ENCODE measurements at places on chromosomes 4 and X.

GRCh38 chr4:56465599-56466295, 1.7 kb upstream of the SRP72 start:
- no peak for DNase-seq

GRCh38 chrX:1659664-1660461, 45.0 kb downstream of the ASMT start:
- DNase-seq = no peak

GRCh38 chr4:3238721-3239120, 10.2 kb upstream of the MSANTD1 start:
- no peak for DNase-seq

GRCh38 chr4:153222707-153223426, 18.6 kb downstream of the TRIM2 start:
- DNase-seq = peak; percentile 59

DNA sequence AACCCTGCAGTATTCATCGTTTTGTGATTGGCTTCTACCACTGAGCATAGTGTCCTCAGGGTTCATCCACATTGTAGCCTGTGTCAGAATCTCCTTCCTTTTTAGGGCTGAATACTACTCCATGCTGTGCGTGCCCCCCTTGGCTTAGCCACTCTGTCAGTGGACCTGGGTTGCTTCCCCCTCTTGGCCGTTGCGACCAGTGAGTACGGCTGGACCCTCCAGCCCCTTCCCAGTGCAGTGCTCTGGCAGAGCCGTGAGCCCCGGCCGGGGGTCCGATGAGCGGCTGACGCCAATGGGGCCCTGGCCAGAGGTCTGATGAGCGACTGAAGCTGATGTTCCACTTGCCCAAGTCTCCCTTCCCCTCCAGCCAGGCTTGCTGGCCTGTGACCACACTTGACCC, 6.9 kb downstream of the BLOC1S4 start:
- DNase-seq = no peak

DNA sequence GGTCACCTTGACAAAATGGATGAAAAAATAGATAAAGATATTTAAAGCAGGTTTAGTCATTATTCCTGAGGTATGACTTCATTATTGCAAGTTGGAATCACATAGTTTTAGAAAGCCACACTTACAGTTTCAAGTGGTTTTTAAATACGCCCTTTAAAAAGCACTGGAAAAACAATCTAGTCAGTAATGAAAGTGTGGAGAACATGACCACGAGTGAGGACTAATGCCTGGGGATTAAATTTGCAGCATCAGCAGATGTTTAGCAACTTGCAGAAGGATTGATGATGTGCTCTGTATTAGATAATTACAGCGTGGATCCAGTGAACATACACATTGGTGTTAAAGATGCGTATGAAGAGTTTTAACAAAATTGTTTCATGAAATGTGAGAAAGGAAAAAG, 5.9 kb downstream of the SPARCL1 start:
- no peak for DNase-seq

GRCh38 chrX:40175511-40176350, 78.0 kb upstream of the BCOR start:
- DNase-seq = no peak

GRCh38 chrX:68714856-68715255, 67.4 kb downstream of the STARD8 start:
- DNase-seq = no peak

DNA sequence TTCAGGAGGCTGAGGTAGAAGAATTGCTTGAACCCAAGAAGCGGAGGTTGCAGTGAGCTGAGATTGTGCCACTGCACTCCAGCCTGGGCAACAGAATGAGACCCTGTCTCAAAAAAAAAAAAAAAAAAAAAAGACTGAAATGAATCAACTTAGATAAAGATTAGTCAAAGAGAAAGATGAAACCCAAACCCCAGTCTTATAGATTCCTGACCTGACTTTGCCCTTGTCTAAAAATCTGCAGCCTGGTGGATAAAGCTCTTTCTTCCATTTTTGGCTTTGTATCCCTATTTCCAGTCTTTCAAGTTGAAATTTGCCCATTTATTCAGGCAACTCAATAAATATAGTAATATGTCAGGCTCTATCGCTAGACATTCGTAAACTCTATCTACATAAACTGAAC, 39.3 kb upstream of the SPINK2 start:
- no peak for DNase-seq

- no peak for DNase-seq
These were observed 34.5 kb upstream of the MAP3K15 start for GRCh38 chrX:19549838-19550237.

DNA sequence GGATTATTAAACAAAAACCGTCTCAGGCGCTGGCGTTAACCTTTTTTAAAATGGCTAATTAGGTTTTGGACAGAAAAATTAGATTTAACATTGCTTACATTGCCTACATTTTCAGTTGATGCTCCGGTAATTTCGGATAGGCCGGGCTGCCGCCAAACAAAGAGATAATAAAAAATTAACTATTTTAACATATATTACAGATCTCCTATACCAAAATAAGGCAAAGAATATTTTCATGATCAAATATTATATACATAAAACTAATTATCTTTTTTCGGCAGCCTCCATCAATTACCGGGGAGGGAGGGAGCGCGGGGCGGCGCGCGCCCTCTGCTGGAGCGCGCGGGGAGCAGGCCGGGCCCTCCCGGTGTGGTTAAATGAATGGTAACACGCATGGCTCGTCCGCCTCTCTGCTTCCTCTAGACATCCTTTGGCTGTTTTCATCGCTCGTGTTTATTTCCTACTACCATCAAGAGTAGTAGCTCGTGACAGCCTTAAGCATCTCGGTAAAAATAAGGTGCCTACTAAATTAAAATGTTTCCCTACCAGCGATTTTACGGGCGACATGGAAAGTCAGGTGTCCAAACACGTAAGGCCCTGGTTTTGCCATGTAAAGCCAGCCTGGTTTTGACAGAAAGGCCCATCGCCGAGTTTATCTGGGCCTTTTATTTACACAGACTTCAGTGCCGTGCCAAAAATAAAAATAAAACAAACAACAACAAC, 52.4 kb upstream of the TMEM33 start:
- DNase-seq = peak; percentile 76

DNA sequence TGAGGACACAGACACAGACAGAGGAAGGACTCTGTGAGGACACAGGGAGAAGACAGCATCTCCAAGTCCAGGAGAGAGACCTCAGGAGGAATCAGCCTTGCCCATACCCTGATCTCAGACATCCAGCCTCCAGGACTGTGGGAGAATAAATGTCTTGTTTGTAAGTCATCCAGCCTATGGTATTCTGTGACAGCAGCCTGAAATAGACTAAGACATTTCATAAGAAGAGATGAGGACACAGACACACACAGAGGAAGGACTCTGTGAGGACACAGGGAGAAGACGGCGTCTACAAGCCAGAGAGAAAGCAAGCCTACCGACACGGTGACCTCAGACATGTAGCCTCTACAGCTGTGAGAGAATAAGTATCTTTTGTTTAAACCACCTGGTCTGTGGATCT, 112.1 kb downstream of the DHRSX start:
- DNase-seq = no peak

GRCh38 chr4:15130441-15130840, 128.2 kb downstream of the CPEB2 start:
- DNase-seq = peak; percentile 24

DNA sequence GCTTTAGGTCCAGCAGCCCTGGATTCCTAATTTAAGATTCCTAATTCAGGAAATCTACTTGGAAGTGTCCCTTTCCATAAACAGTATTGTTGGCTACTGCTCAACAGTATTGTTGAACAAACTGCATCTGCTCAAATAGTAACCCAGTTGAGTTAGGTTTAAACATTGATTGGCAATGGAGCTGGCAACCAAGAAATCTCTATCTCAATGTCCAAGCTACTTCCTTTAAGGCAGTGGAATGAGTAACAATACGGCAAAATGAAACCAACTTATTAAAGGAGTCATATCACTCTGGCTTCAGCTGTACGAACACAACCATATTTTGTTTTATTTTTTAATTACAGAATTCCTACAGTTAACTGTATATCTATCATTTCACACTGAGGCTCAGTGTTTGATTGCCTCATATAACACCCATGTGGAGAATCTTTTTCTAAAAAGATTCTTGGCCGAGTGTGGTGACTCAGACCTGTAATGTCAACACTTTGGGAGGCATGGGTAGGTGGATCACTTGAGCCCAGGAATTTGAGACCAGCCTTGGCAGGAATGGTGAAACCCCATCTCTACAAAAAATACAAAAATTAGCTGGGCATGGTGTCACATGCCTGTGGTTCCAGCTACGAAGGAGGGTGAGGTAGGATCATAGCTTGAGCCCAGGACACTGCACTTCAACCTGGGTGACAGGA, 71.7 kb upstream of the IL13RA1 start:
- no peak for DNase-seq

DNA sequence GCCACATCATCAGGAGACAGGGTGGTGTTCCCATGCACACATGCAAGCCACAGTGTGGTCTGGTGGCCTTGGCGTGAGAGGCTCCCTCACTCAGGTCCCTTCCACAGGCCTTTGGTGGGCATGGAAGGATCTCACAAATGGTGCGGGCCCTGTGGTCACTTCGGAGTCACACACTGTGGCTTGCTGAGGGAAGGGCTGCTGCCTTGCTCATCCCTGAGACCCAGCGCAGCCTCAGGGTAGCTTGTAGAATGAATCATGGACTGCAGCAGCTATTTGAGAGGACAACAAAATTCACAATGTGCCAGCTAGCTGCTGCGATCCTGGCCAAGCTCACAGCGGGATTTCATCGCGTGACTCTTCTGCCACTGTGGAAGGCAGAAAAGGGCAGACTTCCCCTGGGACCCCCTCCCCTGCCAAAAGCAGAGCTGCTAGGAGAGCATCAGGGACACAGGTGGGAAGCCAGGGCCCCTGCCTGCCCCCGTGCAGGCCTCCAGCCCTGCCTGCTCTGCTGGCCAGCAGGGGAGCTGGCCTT, 106.4 kb downstream of the ABLIM2 start:
- no peak for DNase-seq

DNA sequence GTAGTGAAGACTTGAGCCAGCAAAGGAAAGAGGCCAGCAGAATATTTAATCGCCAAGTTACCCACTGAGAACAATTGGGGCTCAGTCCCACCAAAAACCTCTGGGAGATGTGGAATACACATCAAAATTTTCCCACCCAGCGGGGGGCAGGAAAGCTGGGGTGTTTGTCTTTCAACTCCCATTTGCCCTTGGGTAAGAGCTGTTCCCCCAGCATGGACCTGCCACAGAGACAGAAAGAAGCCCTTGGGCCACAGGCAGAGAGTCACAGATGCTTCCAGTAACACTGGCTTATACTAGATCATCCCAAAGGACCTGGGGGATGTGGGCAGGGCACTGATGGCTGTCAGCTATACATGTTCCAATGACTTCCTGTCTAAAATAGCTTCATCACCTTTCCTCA, 18.9 kb upstream of the FBXW7 start:
- no peak for DNase-seq

DNA sequence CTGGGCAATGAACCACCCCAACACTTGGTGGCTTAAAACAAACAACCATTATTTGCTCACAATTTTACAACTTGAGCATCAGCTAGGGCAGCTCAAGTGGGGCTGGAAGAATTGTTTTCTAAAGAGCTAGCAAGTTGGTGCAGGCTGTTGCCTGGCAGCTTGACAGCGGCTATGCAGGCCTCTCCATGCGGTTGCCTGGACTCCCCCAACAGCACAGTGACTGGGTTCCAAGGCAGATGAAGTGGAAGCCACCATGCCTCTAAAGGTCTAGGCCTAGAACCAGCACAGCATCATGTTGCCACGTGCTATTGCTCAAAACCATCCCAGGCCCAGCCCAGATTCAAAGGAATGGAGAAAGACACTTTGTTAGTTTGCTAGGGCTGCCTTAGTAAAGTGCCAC, 114.8 kb downstream of the BCOR start:
- no peak for DNase-seq

DNA sequence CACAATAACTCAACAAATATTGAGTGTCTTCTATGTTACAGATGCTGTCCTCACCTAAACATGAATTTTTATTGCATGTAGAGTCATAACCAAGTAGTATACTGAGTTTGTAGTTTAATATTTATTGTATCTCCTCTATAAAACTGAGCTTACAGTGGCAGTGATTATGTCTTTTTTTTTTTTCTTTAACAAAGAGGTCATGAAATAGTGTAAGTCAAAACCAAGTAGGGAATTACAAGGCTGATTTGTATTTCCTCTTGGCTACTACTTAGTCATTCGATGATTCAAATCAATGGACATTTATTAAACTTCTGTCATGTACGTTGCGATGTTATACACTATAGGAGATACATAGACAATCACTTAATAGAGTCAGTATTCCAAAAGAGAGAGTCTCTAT, 48.4 kb downstream of the IL15 start:
- DNase-seq = no peak

GRCh38 chrX:139936259-139936658, 3.4 kb upstream of the ATP11C start:
- DNase-seq = no peak

- no peak for DNase-seq
These were observed 45.9 kb upstream of the PGM2 start for GRCh38 chr4:37780444-37781130.

DNA sequence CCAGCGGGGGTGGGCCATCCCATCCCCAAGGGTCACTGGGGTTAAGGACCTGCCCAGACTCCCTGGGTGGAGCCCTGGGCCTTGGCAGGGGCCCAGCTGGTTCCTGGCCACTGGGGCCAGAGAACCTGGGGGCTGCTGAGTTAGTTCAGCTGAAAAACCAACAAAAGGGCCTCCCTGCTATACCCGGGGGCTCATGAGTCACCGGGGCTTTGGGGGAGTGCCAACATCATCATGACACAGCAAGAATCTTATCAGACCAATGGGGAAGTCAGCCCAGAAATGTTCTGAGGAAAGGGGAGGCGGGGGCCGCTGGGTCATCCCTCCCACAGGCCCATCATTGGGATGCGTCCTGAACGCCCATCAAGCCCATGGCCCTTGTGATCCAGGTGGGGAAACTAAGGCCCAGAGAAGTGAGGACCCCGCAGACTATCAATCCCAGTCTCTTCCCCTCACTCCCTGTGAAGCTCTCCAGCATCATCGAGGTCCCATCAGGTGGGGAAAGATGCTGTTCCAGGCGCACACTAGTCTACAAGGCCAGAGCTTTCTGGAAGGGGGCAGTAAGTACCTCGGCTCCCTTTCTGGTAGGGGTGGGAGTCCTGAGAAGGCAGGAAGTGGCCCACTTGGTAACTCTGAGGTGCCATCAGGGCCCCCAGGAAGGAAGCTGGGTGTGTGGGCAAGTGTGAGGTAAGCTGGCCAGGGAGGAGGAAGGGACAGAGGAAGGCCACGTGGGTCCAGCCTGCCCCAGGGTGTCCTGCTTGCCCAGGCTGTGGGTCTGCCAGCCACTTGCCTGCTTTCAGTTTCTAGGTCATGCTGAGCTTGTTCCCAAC, 4.5 kb downstream of the G6PD start:
- peak; percentile 39 for DNase-seq

DNA sequence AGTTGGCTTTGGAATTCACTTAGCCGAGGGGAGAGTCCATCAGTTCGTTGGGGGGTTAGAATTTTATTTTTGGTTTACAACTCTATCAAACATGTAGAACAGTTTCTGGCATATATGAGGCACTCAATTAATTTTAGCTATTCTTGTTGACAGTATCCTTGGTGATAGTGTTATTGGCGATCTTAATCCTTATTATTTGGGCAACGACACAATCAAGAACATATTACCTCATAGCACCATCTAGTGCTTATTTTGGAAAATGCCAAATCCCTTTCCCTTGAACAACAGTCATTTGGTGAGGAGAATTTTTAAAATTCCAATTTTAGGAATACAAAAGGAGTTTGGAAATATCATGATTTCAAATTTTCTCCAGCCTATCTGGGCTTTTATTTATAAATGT, 17.9 kb upstream of the PGRMC1 start:
- no peak for DNase-seq

Measured in frontal cortex (tissue), 4 donors.